ENCODE measurements at places on chromosomes 12 and 14.
A peak's percentile ranks its signal among the peaks of the same experiment; 100 is the strongest.

- DNase-seq: no peak
These were observed 2.0 kb upstream of the RNASE8 start for GRCh38 chr14:21055432-21056117.

- no peak for DNase-seq
These were observed 5.7 kb downstream of the SOCS2 start for GRCh38 chr12:93578221-93578620.

- DNase-seq: no peak
These were observed 11.9 kb upstream of the FRMD6 start for GRCh38 chr14:51639668-51640316.

DNA sequence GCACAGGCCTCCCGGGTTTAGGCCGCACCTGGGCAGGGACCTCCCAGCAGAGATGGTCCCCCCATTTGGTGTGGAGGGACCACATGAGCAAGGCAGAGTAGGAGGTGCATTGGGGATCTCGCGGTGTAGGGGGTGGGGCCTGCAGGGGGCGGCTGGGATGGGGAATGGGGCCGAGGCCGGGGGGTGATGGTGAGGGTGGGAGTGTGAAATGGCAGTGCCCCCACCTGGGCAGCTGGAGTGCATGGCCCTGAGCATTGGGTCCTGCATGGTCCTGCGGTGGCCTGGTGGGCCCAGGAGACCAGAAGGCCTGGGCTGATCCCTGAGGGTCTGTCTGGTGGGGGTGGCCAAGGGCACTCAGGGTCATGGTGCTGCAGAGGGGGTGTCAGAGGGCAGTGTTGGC lies 111.8 kb downstream of the KIF26A start:
- DNase-seq: no peak

- DNase-seq: peak; percentile 16
These were observed 186.3 kb upstream of the EGLN3 start for GRCh38 chr14:34137001-34137745.

GRCh38 chr14:75428230-75429104 lies 645 bp downstream of the JDP2 start:
- DNase-seq: peak; percentile 59

DNA sequence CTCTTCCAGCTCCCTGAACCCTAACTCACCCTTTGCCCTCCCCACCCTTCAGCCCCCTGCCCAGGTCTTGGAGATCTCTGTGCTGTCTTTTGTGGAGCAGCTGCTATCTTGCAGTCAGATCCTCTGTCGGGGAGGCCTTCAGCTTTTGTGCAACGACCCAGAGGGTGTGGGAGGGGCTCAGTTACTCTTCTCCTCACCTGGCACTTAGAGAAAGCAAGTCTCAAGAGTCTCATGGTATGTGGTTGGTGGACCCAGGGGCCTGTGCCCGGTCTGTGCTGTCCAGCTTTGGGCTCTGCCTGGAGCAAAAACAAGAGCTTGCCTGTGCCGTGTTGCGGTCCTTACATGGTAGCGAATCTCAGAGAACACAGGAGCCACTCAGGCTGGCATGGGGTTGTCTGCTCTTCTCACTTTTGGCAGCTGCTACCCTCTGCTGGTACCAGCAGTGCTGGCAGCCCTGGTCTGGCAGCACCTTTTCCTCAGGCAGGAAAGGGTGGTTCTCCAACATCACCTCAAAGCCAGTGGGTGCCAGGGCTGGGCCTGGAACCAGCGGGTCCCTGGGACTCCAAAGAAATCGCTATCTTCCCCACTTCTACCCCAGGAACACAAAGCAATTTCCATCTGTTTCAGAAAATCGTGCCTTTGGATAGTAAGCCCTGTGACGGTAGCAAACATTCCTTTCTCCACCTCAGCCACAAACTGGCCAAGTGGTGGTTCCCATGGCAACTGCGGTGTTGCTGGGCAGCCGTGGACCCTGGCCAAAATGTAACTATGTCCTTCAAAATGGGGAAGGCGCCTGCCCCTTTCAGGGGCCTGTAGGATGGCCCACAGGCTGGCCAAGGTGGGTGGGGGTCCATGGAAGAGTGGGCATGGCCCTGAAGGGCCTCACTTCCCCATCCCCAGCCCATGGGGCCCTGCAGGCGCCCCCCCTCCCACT lies 90.0 kb downstream of the RIN3 start:
- no peak for DNase-seq

- no peak for DNase-seq
These were observed 18.8 kb upstream of the WDR20 start for GRCh38 chr14:102120888-102121287.

- DNase-seq: no peak
These were observed 199.0 kb downstream of the ATP23 start for GRCh38 chr12:58140395-58140794.

DNA sequence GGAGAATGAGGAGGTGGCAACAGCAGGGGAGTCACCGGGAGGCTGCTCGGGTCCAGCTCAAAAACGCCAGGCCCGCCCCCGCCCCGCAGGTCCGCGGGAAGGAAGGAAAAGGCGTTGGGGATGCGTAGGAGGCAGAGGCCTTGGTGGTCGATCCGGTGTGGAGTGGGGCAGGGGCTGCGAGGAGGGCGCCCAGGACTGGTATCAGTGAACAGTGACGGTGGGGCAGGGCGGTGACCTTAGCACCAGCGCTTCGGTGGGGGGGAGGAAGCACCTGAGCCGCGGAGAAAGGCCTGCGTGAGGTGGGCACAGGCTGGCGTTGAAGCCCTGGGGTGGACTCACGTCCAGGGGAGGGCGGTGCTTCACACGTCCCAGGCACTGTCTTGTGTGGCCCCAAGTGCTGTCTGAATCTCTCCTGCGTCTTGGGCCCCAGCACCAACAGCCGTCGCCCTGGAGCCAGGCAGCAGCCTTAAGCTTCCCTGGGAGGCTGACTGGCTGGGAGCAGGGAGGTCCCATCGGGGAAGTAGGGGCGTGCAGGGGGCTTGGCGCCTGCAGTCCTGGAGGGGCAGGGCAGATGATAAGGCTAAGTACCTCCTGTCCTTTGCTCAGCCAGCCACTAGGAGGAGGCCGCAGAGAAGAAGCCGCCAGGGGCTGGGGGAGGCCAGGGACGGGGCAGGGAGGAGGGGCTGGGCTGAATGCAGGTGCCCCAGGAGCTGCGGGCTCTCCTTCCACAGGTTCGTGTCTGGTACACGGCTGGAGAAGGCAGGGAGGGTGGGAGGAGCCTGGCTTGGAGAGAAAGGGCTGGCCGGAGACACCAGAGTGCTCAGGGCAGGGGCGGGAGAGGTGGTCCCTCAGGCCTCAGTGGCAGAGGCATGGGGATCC lies 26.5 kb downstream of the ZBTB42 start:
- DNase-seq: peak; percentile 55

DNA sequence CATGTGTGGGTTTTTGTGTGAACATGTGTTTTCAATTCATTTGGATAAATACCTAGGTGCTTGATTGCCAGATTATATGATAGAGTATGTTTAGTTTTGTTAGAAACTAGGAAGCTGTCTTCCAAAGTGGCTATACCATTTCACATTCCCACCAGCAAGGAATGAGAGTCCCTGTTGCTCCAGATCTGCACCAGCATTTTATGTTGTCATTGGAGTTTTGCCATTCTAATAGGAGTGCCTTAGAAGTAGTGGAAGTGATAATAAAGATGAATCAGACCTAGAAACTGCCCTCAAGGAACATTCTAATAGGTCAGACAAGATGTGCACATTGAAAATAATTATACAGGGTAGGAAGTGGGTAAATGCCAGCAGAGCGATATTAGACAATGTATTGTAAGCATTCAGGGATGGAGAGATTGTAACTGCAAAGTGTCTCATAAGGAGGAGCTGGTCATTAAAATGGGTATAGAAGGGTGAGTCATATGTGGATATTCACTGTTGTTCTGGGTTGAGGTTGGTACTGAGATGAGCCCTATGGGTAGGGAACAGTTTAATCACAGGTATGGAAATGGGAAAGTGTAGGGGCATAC lies 71.4 kb downstream of the MNAT1 start:
- DNase-seq: peak; percentile 16

- DNase-seq: no peak
These were observed 39.9 kb downstream of the TBC1D30 start for GRCh38 chr12:64864319-64864718.

DNA sequence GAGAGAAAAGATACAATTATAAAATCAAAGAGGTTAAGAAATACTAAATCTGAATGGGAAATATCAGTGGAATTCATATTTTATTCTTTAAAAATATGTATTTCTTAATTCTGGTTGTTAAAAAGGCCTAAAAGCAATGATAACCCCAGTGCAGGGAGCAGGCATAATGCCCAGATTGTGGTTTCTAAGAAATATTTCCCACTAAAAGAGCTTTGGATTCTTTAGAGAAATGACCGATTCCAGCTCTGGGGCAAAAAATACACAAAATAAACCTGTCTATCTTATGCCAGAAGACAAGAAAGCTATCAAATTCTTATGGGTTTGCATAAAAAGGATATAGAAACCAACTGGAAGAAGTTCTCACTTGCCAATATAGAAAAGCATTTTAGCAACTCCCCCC lies 71.6 kb downstream of the PDE6H start:
- peak; percentile 31 for DNase-seq

DNA sequence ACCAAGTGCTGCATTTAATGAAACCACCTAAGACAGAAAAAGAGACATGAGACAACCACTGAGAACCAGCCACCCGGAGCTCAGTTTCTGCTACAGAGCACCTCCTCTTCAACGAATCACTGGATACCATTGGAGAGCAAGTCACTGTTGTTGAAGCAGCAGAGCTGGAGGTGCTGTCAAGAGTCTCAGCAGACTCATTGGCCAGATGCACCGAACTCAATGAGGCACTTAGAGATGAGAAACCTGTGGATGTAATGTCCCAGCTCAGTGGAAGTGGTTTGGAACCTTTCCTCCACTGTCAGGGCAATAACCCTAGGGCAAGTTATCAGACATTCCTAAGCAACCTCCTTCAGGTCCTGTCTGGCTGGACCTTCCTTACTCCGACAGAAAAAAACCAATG lies 13.1 kb downstream of the NPC2 start:
- no peak for DNase-seq

DNA sequence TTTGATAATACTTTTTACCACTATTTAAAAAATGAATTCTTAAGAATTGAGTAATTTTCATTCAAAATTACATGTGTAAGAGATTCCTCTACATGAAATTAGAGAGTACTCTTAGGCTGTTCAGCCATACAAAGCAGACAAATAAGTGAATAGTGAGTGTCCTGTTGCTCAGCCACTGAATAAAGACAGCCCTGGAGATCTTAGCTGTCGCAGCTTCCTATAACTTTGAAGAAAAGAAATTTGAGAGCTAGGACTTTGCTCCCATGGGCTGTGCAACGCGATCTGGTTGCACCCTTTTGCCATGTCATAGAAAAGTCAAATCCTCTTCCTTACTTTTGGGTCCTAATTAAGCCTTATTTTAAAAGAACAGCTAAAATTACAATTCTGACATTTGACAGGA lies 40.9 kb upstream of the LRIG3 start:
- no peak for DNase-seq

DNA sequence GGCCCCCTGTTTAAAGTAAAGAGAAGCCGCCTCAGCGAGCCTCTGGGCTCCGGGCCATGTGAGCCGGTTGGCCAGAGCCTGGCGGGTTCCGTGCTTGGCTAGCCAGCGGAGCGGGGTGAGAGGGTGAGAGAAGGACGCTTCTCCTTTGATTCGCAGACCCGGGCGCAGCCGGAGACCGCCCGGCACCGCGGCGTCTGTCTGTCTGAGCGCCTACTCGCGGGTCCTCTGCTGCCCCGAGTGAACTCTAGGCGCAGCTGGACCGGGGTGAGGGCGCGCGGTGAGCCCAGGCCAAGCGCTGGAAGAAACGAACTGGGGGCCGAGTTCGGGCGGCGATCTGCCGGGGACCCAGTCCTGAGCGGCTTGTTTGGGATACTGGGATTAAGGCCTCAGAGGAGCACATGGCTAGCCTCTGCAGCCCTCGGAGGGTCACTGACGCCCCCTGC lies 41.4 kb upstream of the TBX5 start:
- DNase-seq: no peak

DNA sequence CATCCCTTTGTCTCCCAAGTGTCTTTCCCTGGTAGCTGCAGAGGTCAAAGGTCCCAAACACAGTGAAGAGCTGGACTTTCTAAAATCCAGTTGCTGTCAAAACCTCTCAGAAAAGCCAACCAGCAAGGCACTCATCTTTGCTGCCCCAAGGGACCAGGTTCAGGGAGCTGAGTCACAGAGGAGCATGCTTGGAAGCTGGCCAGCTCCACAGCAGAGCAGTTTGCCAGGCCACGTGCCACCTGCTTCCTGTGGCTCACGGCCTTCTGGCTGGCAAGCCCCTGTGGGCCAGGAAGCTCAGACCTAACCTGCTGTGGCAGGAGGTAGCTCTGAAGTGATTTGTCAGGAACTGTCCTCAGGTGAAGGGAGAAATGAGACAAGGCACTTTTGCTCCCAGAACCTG lies 3.6 kb downstream of the ISCU start:
- peak; percentile 62 for DNase-seq

DNA sequence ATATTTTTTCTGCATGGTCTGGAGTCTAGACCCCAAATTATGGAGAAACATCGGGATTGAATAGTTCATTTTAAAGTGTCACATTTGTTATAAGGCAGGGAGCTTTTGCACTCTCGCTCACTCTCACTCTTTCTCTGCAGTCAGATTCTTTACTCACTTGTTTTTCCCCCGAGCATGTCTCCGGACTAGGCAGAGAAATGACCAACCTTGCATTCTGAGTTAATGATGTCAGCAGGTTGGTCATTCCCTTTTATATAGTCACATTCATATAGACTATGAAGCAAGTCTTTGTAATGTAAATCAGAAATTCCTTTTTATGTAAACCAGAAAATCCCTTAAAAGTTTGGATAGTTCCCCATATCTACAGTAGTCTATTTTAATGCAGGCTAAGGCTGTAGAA lies 4.1 kb downstream of the C12orf75 start:
- DNase-seq: peak; percentile 65

DNA sequence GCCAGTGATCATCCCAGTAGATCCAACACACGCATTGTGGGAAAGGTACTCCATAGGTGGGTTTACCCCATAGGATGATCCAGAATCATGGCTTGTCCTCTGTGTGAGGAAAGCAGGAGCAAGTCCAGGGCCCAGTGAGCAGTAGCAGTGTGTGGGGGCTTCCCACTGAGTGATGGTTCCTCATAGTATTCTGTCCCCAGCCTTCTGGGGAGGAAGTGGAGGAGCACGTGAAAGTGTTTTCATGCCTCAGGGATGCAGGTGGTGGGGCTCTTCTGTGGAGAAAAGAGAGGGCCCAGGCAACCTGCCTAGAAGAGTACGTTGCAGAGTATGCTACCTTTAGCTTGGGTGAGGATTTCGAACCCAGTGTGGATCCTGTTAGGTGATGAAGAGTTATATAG lies 56.5 kb downstream of the SUSD6 start:
- DNase-seq: no peak

- DNase-seq: peak; percentile 88
These were observed 39.0 kb downstream of the ACTN1 start for GRCh38 chr14:68939893-68940613.

DNA sequence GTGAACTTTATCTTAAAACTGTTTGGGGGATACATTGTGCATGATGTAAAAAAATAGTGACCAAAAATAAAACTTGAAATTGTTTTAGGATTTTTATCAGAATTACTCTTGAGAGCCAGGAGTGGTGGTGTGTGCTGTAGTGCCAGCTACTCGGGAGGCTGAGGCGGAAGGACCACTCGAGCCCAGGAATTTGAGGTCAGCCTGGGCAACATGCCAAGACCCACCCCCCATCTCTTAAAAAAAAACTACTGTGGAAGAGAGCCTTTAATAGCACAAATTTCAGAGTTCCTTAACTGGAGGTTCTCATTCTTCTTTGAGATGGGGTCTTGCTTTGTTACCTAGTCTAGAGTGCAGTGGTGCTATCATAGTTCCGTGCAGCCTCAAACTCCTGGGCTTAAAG lies 21.5 kb downstream of the CPSF2 start:
- DNase-seq: no peak

GRCh38 chr14:68800390-68800789 lies 7.5 kb upstream of the ZFP36L1 start:
- DNase-seq: peak; percentile 71

All from adipocyte (in vitro differentiated cells).